Karpas-422 (cell line): ENCODE measurements at places on chromosomes 4 and X.

- no peak for DNase-seq
These were observed 30.4 kb downstream of the BOD1L1 start for GRCh38 chr4:13597141-13597540.

DNA sequence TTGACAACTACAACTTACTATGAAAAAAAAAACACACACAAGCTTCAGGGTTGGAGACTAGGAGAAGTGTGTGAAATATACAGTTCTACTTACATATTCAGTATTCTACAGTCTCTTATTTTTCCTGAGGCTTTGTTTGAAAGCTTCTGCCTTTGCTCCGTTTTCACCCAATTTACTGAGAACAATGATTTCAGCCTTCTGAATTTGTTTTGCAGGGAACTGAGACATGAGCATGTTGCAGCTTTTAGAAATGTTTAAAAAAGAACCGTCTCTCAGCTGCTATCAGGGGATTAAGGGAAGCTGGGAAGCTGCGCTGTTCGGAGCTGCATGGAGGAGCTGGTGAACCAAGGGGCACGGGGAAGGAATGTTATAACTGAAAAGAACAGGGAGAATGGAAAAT, 85.7 kb downstream of the QDPR start:
- DNase-seq, result no peak

- no peak for DNase-seq
These were observed 602.7 kb upstream of the PCDH7 start for GRCh38 chr4:30117433-30117832.

DNA sequence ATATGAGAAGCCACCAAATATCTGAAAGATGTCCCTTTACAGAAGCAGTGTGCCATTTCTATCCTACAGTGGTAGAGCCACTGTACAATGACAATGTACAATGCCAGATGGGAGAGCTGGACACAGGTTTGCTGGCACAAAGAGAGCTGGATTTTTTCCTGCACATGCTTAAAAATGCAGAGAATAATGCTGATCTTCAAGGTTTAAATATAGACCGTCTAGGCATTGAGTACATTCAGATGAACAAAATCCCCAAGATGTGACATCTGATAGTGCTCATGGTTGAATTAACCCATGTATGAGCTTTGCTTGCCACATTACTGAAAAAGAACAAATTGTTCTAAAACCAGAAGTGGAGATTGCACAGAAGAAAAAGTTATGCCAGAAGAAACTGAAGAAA, 11.7 kb downstream of the ADGRL3 start:
- DNase-seq, result no peak

DNA sequence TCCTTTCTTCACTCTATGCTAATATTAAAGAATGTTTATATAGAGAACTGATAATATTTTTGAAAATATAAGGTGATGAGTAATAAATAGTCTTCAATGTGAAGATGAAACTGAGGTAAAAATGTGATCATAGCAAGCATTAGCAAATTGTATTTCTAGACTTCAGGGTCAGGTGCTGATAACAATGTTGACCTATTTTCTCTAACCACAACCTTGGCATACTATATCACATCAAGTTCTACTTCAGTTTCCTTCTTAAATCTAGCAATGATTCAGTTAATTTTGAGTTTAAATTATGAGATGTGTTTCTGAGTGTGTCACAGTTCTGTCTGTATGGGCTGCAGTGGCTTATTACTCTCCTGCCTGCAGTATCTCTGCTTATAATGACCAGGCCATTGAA, 209.4 kb downstream of the RAPGEF2 start:
- no peak for DNase-seq

DNA sequence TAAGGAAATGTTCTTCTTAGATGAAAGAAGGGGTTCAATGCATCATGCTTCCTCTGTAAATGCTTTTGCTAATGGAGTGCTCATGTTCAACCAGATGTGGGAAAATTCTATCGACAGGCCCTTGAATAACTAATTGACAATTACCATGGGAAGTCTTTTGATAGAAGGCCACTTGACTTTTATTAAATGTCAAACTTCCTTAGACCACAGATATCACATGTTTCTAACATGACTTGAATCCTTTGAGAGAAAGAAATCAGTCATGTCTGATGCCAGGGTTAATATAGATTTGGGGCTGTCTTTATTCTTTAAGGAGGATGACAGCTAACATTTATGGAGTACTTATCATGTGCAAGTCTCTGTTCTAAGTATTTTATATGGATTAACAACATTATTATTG, 280.1 kb downstream of the DCHS2 start:
- DNase-seq, result no peak

DNA sequence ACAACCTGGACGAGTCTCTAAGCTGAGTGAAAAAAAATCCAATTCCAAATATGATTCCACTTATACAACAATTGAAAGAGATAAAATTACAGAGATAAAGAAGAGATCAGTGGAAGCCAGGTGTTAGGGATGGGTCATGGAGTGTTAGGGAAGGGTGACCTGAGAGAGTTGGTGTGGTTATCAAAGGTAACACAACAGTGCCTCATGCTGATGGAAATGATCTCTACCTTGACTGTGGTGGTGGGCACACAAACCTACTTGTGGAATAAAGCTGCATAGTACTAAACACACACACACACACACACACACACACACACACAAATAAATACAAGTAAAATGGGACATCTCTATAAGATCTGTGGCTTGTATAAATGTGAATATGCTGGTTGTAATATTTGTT, 26.0 kb downstream of the BEND2 start:
- no peak for DNase-seq

DNA sequence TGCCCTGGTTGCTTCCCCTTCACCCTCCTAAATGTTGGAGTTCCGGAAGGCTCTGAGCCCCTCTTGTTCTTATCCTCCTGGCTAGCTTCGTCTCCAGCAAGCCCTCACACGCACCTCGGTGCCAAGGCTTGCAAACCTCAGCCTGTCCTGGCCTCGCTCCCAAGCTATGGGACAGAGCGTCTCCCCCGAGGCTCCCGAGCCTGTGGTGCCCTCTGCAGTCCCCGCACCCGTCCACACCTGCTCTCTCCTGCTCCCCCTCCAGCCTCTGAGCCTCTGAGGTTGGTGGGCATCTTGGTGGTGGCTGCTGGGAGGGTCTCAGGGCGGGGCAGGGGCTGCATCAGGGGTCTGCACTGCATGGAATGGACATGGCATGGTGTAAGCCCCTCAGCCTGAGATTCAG, 63.2 kb downstream of the TRMT44 start:
- DNase-seq, result no peak

DNA sequence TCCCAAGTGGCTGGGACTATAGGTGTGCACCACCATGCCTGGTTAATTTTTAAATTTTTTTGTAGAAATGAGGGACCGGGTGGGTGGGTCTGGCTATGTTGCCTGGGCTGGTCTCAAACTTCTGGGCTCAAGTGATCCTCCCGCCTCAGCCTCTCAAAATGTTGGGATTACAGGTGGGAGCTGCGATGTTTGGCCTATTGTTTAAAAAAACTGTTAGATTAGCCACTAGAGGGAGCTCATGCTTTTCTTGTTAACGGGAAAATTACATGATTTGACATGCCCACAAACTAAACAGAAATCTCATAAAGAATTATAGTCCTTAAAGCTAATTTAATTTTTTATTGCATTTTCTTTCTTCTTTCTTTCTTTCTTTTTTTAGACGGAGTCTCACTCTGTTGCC, 5.0 kb upstream of the SDAD1 start:
- DNase-seq, result peak; percentile 77

- DNase-seq, result no peak
These were observed 1043.3 kb downstream of the FAT4 start for GRCh38 chr4:126358041-126358440.
